NCI-H1417 treated with DMSO at 0.1 percent for 48 hours (cell line): ENCODE measurements at places on chromosomes 1 and 21.

DNA sequence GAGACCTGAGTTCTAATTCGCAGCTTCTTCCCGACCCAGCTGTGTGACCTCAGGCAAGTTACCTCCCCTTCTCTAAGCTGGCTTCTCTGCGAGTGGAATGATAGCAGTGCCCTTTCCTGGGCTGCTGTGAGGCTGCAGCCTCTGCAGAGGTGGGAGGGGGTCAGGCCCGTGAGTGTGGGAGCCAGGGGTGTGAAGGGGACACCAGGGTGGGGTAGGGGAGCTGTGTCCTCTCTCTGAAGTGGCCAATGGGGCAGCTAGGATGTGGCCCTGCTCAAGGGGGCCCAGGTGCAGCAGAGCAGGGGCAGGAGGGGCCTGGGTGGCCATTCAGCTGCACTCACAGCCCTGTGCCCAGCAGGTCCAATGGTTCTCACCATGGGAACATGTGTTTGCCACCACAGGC lies 24.5 kb downstream of the DMRTB1 start:
- no peak for DNase-seq

GRCh38 chr1:12005488-12006166 lies 13.7 kb upstream of the MIIP start:
- DNase-seq: no peak

DNA sequence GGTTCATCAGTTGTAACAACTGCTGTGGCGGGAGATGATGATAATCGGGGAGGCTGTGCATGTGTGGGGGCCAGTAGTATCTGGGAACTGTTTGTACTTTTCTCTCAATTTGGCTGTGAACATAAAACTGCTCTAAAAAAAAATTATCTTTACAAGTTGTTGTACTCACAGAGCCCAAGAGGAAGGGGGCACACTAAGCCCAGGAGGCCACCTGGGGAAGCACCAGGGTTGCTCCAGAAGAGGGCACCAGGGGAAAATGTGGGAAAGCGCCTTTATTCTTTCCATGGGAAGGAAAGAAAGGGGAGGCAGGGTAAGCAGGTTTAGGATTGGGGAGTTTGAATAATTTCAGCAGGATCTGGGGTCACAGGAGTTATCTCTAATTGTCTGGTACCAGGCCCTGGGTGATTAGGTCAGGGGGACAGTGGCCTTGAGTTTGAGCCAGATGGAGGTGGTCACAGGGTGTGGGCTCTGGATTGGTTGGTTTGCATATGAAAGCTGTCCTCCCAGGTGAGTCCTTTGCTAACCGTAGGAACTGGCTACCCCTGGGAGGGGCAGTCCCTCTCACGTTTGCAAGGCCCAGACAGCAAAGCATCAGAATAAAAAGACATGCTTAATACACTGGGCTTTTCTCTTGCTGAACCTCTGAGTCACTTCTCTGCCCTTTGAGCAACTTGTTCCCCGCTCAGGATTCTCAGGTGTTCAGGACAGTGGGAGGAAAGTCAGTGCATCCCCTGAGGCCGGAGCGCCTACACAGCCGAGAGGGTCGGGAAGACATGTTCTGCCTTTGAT lies 11.2 kb downstream of the MYOC start:
- no peak for DNase-seq

DNA sequence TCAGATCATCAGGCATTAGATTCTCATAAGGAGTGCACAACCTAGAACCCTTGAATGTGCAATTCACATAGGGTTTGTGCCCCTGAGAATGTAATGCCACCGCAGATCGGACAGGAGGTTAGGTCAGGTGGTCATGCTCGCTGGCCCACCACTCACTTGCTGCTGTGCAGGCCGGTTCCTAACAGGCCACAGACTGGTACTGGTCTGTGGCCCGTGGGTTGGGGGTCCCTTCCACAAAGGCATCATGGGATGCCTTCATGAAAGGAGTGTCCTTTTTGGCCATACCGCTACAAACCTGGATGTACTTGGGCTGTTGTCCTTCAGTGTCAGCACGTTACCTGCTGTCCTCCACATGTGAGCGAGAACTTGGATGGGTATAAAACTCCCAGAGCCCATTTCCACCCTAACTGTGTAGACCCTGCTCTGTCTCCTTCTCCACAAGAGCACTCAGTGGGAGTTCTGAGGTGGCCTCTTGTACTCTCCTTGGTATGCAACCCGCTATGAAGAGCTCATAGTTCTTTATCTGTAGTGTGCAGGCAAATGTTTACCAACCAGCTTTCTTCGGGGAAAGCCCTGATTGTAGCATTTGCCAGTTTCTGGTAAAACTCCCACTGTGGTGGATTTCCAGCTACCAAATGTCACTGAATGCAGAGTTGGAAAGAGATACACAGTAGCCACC lies 41.7 kb upstream of the SLC19A1 start:
- DNase-seq: no peak

- DNase-seq: no peak
Measured at GRCh38 chr1:190226006-190226405, 251.7 kb downstream of the BRINP3 start.

- DNase-seq: no peak
Measured at GRCh38 chr1:111924786-111925185, 64.7 kb downstream of the KCND3 start.

- DNase-seq: no peak
Measured at GRCh38 chr1:231736464-231736863, 109.9 kb downstream of the DISC1 start.

DNA sequence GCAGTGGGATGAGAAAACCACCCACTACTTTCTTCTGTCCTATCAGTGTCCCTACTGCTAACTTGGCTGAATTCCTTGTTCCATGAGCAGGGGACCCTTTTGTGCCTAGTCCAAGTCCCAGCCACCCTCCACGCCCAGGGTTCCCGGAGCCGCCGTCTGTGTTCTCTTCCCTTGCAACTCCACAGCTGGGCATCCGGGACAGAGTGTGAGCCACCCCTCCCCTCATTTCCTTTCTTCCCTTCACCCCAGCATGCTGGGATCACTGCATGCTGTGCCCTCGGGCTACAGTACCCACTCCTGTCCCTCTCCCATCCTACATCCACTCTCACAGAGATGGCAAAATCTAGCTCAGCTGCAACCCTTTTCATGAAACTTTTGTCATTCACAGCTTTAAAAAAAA lies 44.5 kb downstream of the PGBD5 start:
- no peak for DNase-seq

DNA sequence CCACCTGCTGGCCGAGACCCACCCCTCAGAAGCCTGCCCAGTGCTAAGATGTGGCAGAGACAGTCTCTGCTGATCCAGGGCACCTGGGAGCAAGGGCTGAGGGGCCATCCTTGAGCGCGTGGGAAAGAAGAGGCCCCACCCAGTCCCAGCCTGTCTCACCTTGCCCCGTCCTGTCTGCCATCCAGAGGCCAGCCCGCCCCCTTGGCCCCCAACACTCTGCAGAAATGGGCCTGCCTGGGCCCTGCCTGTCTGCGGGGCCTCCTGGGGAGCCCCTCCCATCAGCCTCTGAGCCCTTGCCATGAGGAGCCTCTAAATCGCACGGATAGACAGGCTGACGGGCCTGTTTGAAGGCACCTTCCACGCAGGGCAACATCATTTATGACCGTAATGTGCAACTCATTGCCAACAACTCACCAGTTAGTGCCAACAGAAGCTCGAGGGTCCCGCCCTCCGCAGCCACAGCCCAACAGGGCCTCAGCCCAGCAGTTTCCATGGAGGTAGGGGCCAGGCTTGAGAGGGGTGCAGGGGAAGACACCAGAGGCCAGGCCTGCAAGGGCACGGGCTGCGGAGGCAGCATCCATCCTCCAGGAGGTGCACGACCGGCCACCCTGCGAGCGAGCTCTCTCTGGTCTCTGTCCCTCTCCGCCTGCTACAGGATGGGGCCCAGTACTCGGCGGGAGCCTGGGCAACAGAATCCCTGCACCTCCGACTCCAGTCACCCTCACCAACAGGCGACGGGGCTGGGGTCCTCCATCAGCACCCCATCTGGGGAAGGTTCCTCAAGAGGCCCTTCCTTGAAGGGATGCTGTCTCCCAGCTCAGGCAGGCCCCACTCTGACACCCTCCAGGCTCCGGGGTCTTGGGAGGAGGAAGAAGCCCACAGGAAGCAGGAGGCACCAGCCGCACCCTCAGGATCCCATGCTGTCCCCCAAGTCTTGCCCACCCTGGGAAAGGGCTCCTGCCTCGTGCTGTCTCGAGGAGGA lies 78.0 kb downstream of the MEGF6 start:
- DNase-seq: no peak

DNA sequence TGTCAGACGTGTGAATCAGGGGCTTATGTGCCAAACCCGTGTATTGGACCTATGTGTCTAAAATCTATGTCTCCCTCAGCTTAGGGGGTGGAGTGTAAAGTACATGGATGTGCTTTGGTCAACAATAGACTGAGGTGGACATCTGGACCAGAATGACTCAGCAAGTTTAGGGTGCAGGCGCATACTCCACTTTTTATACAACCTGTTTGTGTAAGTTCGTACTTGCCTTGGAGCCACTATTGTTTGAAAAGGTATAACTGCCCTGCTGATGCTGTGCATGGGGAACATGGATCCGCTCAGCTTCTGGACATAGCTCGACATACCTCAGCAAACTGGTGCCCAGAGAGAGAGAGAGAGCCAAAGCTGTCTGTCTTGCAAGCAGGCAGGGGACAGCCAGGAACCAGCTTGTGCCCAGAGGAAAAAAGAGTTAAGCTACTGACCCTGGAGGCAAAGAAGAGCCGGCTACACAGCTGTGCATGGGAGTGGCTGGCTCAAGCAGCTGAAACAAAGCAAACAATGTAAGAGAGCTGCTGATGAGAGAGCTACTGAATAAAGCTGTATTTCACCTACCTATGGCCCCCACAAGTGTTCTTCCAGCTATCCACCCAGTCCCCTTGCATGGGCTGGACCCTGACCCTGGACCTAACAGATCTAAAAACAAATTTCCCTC lies 41.2 kb downstream of the GJA5 start:
- DNase-seq: no peak

DNA sequence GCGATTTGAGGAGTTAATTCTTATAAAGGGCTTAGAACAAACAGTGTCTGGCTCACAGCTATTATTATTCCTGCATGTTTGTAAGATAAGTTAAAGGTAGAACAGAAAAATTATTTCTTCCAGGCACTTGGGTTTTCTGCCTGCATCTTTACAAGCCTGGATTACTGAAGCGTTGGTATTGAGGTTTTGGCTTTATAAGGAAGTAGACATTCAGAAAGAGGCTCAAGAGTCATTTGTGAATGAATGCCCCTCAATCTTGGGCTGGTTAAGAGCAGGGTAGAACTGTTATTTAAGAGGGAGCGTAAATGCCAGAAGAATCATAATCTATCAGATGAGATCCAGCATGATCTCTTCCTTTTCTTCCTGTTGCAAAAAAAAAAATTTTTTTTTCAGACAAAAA lies 77.3 kb upstream of the ARID1A start:
- DNase-seq: no peak
